ENCODE measurements at places on chromosomes 12 and 14.
A peak's percentile ranks its signal among the peaks of the same experiment; 100 is the strongest.

DNA sequence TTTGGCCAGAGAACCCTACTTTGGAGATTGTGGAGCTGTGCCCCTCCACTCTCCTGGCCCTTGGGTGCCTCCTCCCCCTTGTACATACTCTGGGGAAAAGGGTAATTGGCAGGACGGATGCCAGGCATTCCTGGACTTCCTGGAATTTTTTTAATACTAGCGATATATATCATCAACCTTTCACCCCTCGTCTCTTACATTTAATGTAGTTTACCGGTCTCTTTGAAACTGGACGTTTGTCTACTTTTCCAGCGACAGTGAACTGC is 767 bp upstream of the CRY1 start:
- no peak for DNase-seq

GRCh38 chr14:99191395-99192027 is 80.5 kb downstream of the BCL11B start:
- DNase-seq, result no peak

DNA sequence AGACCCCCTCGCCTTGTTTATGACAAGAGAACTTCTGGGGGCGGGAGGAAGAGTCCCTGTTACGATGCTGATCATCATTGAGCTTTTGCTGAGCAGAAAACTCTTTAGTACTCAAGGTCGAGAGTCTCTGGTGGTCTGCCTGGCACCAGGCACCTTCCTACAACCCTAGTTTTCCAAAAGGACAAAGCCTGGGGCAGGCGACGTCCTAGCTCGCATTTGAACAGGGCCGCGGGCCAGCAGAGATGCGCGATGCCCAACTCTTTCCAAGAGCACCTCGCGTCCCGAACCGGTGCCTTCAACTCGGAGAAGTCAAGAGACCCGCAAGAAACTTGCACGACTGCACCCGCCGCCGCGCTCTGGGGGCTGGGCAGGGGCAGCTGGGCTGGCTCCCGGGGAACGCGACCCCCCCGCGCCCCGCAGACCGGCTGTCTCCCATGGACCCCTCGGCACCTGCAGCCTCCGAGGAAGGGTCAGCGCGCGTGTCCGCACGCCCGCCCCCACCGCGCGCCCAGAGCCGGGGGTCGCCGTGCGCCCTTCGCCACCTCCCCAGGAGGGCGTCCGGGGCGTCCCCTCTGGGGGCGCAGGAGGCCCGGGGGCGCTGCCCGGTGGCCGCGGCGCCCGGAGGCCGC is 377 bp upstream of the BCL7A start:
- DNase-seq, result no peak

- DNase-seq, result no peak
Observed at GRCh38 chr14:23661542-23661941, 25.4 kb downstream of the DHRS2 start.

- no peak for DNase-seq
Observed at GRCh38 chr12:87368259-87368658, 660.9 kb downstream of the C12orf50 start.

GRCh38 chr14:104750056-104750752 is 2.7 kb upstream of the SIVA1 start:
- no peak for DNase-seq

DNA sequence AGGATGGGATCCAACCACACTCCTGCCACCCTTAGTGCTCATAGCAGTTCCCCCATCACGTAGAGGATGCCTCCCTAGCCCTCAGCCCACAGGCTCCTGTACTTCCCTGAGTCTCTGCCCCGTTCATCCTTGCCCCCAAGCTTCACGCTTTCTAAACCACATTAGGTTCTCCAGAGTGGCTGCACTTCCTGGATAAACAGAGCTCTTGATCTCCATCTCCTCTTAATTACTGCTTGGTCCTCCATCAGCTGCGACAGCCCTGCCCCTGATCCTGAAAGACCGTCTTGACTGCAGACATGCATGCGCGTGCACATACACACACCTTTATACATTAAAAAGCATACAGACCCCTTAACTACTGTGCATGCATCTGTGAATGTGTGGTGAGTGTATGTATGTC is 530.0 kb downstream of the BCL11B start:
- DNase-seq, result no peak

DNA sequence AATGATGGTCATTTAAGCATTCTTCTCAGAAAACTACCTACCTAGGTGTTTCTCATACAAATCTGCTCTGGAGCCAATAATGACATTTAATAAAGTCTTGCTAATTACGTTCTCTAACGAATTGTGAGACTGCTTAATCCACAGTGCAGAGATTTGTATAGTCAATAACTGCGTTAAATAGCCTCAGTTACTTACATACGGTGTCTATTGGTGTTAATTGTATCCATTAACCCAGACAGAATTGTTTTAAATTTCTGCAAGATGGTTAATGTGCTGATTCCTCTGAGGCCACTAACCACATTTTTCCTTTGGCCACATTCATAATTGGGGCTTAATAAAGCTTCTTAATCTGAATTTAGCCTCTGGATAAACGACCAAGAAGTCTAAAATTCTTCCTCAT is 171.7 kb downstream of the SLC41A2 start:
- no peak for DNase-seq

DNA sequence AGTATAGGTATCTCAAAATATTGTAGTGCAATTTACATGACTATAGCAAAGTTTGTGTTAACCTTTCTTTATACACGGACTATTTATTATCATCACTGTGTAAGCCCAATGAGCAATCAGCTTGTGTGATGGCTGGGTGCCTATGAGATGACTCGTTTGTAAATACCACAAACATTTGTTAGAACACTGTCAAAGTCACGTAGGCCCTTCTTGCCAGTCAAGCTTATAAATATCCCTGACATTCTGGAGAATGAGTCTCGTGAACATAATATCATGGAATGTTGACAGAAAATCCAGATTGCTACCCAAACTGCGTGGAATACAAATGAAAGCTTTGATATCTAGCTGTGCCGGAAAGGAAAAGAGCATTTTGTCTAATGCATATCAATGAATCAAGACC is 648.3 kb upstream of the MDGA2 start:
- no peak for DNase-seq

DNA sequence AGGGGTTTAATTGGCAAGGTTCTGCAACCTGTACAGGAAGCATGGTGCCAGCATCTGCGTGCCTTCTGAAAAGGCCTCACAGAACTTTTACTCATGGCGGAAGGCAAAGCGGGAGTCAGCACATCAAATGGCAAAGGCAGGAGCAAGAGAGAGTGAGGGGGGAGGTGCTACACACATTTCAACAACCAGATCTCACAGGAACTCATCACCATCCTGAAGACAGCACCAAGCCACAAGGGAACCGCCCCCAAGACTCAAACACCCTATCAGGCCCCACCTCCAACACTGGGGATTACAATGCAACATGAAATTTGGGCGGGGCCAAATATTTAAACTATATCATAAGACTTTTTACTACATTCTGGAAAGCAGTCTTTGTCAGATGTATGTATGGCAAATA is 38.0 kb upstream of the FKBP4 start:
- DNase-seq, result no peak

DNA sequence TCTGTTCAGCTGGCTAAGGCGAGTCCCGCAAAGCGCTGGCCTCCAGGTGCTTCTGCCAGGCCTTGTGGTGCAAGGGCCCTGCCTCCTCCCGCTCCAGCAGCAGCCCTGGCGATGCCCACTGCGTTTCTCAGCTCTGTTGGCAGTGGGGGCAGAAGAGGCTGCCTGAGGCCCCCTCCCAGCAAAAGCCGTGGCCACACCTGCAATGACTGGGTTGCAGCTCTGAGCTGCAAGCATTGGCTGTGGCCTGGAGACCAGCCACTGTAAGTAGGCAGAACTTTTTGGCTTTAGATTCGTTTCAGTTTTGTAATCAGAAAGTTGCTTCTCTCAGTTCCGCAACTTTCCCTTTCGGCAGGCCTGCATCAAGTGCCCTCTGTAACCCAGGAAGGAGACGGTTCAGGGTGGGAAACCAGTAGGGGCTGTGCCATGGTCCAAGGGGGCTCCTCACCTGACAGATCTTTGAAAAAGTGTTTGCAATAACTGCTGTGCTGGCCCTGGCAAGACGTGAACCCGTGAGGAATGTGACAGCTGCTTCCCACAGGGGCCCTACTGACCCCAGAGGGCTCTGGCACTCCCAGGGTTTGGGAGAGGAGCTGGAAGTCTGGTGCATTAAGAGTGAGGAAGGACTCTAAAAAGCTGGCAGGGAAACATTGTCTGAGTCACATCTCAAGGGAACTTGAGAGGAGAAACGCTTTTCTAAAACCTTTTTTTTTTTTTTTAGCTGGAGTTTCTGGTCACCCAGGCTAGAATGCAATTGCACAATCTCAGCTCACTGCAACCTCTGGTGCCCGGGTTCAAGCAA is 54.5 kb upstream of the MAX start:
- DNase-seq, result peak; percentile 89

DNA sequence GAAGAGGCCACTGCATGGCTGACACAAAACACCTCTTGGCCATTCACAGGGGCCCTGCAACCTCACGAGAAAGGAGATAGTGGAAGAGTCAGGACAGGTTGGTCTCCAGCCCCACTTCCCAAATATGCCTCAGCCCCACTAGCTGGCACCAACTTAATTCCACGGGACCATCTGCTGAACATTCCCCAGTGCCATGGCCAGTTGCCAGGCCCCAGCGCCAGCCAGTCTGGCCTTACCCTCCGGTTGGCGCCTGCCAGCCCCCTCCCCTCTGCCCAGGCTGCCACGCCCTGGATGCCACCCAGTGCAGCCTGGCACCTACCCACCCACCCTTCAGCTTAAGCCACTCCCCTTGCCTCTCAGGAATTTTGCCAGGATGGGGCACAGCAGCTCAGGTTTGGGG is 21.2 kb upstream of the HSPB8 start:
- DNase-seq, result no peak

DNA sequence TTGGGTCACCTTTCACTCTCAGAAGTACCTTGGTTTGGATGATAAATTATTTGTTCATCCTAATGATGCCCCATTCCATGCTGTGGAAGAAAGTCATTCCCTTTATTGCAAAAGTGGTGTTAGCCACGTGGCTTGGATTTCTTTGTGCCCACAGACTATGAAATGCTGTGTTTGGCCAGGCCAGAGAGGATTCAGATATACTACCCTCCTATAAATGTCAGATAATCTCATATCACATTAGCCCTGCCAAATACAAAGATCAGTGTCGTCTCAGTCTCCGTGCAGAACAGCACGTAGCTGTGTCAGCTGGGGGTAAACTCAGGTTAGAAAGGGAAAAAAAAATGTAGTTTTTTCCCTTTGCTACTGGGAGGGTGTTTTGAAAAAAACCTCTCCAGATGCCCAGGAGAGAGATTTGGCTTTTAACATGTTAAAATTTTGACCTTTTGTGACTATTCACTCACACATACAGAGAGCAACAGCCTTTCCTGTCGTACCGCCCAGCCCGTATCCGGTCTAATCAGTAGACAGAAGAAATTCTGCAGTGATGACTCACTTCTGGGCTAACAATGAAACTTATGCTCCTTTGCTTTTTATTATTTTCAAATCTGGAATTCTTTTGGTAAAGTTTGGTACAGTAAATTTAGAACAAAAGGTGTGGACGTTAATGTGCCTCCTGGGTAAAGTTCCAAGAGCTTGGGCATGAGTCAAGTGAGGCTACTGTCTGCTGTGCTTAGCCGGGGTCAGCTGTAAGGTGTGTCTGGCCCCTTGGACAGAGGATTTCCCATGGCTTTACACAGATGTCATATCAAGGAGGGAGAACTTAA is 8.5 kb upstream of the PTPRB start:
- peak; percentile 18 for DNase-seq

DNA sequence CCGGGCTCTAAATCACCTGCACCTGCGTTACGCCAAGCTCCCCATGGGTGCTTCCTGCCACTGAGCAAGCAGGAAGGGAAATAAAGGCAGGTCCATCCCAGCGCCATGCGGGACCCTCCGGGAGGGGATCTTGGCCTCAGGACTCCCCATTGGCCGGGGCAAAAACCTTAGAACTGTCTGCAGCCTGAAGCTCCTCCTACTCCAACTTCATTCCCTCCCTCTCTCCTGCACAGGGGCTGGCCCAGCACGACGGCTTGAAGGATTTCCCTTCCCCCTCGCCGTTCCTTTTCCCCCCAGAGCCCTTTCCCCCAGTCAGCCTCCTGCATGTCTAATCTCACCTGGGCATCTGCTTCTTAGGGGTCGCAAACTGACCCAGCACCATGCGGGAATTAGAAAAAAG is 137.2 kb upstream of the NCOR2 start:
- no peak for DNase-seq

GRCh38 chr14:78238141-78238540 is 68.0 kb downstream of the NRXN3 start:
- no peak for DNase-seq

GRCh38 chr12:113469949-113470743 is 1.5 kb downstream of the LHX5 start:
- no peak for DNase-seq

- DNase-seq, result no peak
Observed at GRCh38 chr12:51484119-51484518, 59.5 kb downstream of the SLC4A8 start.

DNA sequence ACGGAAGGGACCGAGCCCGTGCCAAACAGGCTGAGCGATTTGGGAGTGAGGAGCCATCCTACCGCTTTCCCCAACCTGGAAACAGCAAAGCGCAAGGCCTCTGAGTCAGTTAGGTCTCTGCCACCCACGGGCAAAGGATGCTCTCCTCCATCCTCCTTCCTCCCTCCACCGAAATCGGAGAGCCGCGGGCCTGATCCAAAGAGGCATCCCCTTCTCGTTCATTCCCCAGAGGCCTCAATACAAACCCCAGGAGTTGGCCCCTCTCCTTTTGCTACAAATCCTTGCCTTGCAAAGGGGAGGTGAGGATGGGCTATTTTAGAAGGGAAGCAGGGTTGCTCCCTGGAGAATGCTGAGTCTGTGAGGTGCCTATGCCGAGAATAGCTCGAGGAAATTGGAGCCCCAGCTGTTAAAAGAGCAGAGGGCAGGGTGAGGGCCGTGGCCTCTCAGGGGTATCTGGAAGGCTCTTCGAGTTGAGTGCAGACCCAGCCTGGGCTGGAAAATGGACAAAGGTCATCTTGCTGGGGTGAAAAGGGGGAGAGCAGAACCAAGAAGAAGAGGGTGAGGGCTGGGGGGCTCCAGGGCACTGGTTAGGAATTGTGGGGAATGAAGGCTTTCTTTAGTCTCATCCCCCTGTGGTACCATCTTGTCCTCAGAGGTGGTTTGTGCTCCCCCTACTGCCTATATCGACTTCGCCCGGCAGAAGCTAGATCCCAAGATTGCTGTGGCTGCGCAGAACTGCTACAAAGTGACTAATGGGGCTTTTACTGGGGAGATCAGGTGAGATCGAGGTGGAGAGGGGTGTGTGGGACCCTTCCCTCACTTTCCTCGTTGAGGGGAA is 1.1 kb downstream of the TPI1 start:
- DNase-seq, result peak; percentile 35

DNA sequence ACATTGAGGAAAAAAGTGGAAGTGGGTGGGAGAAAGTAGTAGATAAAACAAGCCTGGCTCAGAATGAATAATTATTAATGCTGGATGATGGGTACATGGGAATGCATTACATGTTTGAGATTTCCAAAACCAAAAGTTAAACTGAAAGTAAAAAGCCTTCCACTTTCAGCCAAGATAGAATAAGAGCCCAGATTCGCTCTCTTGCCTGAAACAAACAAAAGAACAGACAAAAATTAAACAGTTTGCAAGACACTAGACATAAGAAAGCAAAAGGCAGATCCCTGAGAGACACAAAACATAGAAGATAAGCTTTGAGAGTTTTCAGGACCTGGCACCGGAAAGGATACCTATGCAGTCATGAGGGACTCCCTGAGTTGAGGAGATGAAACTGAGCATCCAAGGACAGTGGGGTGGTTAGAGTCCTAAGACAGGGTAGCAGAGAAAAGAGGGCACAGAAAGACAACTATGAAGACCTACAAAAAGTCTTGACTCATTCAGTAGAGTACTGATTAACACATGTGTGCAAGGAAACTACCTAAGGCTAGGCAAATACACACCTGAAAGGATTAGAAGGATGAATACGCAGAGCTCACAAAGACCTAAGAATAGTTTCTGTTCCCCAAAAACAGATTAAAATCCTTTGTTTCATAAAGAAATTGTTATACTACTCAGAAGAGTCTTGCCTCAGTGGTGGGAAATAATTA is 54.1 kb downstream of the CEP83 start:
- DNase-seq, result no peak

Measured in inflammatory macrophage treated with lipopolysaccharide for 4 hours (primary cell).